ENCODE measurements at places on chromosomes 3 and 15.

DNA sequence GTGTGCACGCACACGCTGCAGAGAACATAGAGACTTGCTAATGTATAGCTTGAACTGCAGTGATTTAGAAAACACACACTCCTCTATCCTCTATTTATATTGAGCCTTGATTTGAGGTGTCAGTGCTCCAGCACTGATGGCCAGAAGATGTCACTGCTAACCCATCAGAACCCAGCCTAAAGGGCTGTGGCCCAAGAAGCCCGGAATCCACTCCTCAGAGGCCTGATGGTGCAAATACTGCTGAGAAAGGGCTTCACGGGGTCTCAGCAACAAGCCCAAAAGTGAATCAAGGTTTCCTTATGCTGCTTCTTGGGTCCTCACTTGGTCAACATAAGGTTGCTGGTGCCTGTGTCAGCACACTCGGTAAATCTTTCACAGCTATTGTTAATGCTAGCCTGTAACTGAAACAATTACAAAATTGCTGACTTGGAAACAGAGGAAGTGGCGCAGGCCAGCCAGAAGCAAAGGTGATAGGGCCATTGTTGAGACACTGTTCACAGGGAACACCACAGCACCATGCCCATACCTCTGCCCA, 60.3 kb downstream of the HEG1 start:
- DNase-seq: peak; percentile 15

GRCh38 chr15:68821190-68821840, 620 bp upstream of the ANP32A start:
- no peak for DNase-seq

- no peak for DNase-seq
Observed at GRCh38 chr3:142175478-142175877, 26.1 kb upstream of the TFDP2 start.

DNA sequence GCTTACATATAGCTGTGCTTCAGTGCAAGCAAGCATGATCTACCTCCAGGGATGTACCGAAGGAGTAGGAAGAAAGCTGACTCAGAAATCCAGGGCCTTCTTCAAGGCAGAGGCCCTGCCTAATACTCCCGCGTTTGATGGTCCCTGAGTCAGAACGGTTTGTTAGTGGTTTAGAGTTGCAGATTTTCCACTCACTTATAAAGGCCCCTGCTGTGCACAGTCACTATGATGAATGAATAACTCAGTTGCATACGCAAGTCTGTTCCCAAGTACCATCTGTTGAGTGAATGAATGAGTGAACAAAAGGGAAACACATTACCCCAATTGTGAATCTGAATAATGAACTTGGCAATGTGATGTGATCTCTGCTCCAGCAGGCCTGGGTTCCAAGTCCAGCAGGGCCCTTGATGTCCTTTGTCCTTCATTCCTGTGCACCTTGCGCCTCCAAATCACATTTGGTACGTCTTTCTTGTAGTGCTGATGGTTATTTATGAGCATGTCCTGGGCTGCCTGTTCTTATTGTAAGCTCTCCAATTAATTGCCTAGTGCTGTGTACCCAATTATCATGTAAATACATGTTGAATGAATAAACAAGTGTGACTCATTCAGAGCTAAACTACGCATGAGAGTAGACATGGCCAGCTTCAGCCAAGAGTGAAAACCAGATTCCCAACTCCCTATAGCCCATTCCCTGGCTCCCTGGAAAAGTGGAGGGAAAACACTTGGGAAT, 85.3 kb upstream of the LIMD1 start:
- DNase-seq: peak; percentile 89

DNA sequence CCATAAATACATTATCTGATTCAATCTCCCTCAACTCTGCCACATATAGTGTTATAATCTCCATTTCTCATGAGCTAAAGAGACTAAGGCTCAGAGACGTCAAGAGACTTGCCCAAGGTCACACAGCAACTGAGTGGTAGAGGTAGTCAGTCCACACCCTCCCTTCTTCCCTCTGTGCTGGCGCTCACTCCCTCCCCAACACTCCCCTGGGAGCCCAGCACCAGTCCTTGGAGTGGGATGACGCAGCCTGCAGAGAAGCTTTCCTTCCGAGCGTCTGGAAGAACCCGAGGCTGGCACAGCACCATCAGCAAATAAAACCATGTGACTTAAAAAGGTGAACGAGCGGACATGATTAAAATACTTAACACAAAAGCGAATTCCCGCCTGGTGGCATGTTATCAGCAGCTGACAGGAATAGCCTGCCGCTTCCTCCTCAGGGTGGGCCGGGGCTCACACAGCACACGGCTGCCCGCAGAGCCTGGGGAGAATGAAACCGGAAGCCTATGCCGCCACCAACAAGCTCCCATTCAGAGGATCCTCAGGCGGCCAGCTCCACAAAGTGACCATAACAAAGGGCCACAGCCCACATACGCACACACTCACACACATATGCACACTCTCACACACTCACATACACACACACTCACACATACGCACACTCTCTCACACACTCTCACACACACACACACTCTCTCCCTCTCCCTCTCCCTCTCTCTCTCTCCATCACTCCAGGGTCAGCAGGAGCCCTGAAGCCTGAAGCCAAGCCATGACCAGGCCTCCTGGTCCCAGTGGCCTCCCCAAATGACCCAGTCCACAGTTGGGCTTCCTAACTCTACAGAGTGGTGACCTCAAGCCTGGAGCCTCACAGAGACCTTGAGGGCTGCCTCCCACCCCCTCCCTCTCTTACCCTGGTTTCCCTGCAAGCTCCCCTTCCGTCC, 120.5 kb downstream of the XXYLT1 start:
- DNase-seq: no peak

DNA sequence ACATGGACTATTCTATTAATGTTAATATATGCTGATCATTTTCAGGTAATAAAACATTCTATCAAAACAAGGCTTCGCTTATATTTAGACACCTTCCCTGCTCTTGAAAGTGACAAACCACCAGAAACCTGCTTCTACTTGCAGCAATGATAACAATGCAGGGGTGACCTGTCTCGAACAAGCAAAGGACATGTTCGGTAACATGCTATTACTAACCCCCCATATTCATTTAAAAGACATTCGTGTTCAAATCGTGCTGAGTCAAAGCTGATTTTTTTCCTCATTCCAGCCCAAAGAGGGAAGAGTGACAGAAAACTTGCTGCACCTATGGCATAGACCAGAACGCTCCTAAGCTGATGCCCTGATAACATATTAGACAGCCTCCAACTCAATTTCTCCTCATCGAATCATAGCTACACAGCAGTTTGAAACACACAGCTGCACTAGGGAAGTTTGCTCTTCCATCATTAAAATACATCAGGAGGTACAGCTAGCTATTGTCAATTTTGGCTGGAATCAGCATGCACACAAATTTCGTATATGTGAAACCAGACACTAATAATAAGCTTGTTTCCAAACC, 341.5 kb downstream of the FOXP1 start:
- DNase-seq: no peak

DNA sequence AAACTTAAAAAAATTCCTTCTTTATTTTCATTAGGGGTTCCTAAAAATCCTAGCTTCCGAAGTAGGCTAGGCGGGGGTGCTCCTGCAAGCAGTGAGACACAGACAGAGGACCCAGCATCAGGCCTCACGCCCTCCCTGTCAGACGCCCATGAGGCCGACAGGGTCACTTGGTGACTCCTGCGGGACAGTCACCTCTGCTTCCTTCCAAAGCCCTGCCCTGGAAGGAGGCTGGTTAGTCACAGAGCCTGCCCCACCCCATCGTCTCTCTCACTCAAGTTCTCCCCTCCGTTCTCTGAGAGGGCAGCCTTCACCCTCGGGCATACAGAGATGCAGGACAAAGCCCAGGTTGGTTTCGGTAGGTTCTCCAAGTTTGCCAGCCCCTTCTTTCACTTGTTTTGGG, 38.6 kb downstream of the EHD4 start:
- DNase-seq: no peak

- DNase-seq: no peak
Observed at GRCh38 chr15:77617476-77618230, 15.1 kb downstream of the LINGO1 start.

- no peak for DNase-seq
Observed at GRCh38 chr3:169467751-169468150, 195.8 kb downstream of the MECOM start.

- DNase-seq: peak; percentile 11
Observed at GRCh38 chr3:10511809-10512494, 6.6 kb upstream of the ATP2B2 start.

DNA sequence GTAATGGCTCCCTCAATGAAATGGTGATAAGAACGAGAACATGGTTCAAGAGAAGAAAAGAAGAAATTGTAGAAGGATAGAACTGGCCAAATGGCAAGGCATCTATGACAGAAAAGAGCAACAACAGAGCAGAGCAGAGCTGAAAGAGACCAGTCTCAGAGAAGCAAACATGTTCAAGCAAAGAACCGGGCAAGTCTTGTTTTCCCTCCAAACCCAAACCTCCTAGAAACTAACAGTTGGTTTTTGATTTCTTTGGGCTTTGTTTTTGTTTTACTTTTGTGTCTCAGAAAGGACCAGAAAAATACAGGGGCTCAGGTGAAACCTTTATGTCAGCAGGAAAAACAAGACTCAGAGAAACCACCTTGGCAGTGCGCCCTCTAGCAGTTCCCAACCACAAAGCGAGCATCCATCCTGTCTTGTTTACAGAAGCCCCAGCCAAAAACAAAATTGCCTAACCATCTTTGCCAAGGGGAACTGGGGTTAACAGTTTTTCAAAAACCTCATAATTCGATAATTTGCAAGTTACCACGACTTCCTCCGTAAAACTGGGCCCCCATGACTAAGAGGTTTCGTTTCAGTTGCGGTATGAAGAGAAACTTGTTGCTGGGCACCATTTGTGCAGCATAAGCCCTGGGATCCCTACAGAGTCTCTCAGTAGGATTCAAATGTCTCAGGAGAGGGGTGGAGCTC, 159.2 kb upstream of the SLC24A5 start:
- DNase-seq: no peak

- no peak for DNase-seq
Observed at GRCh38 chr3:117549716-117550115, 840.1 kb downstream of the TUSC7 start.

DNA sequence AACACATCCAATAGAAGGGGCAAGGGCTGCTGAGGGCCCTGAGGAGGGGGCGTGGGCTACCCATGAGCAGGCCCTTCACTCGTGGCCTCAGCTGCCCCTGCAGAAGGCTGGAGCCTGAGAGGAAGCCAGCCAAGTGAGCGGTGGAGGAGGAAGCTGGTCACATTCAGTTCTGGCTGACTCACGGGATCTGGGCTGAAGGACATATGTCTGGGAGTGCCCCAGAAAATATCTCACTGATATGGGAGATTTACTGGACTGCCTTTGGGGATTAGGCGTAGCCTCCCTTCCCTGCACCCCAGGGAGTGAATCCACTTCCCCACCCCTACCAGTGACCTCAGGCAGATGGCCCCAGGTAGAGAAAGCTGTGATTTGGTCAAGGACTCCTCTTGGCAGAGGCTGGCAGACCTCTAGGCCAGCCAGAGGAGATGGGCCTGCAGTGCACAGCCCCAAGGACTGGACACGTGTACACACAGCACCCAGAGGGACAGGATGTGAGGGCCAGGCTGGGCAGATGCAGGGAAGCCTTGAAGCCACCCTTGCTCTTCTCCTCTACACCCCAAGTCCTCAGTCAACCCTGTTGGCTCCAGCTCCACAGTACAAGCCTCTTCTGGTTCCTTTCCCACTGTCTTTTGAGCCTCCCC, 14.2 kb upstream of the ANKDD1A start:
- DNase-seq: peak; percentile 37

- DNase-seq: peak; percentile 25
Observed at GRCh38 chr3:147701195-147701594, 292.0 kb downstream of the ZIC1 start.

GRCh38 chr15:83112233-83112955, 4.9 kb downstream of the TM6SF1 start:
- DNase-seq: peak; percentile 13

DNA sequence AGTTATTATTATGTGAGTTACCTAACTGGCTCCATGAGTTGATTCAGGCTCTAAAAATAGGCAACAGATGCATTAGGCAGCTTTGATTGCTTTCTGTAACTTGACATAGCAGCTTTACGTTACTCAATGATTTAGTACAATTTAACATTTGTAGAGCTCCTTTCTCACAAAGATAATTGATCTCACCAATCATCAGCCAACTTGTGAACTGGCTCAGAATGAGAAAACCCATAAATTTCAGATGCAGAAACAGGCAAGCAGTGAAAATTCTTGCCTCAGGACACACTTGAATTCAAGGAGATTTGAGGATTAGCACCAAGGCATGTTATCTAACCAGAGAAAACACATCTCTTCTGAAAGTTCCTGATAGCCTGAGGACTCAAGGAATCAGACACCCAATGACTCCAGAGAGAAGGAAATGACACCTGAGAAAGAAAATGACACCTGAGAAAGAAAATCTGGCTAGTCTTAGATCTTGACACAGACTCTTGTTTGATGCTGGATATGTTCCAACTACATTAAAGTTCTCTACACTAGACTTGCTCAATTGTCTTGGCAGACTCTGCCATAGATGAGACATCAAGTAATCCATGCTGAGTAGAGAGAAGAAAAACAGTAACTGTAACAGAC, 315.1 kb upstream of the CBLB start:
- DNase-seq: peak; percentile 70

- DNase-seq: no peak
Observed at GRCh38 chr3:126100269-126100633, 16.3 kb upstream of the SLC41A3 start.

GRCh38 chr3:113263020-113263419, 51.7 kb downstream of the BOC start:
- DNase-seq: no peak

GRCh38 chr3:128950223-128950938, 43.5 kb downstream of the CFAP92 start:
- DNase-seq: no peak

DNA sequence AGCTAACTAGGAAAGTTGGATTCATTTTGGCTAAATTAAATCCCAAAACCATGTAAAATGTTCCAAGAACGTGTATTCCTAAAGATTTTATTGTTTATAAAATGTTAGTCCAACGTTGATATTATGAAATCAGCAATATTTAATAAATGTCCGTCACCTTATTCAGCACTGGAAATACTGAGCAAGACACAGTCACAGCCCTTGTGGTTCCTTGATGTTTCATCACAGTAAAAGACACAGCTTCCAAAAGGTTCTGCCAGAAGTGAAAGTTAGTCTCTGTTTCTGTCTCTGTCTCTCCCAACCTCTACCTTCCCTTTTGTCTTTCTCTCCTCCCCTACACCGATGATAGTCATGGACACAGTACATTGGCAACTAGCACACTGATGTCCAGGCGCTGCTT, 82.2 kb upstream of the BOC start:
- no peak for DNase-seq

GRCh38 chr3:140763532-140763931, 85.7 kb downstream of the TRIM42 start:
- no peak for DNase-seq

- DNase-seq: no peak
Observed at GRCh38 chr15:39058351-39059131, 493.9 kb upstream of the RASGRP1 start.

Data from fibroblast of skin of left quadriceps (primary cell).